ENCODE measurements at places on chromosomes 1 and 21. TPM values are rescaled to one million over a fixed set of nuclear protein-coding genes. Genes with fewer than 3 reads are reported as not detected.

DNA sequence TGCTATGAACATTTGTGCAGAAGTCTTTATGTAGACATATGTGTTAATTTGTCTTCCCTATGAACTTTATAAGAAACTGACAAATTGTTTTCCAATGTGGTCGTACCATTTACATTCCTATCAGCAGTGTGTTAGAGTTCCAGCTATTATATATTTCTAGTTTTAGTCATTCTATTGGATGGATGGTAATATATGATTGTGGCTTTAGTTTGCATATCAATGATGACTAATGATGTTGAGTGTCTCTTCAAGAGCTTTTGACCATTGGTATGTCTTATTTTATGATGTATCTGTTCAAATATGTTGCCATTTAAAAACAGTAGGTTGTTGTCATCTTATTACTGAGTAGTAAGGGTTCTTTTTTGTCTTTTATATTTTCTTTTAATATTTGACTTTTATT is 16.2 kb upstream of the ZNF326 start:
- DNase-seq: no peak

Gene LCE1E
- total RNA-seq: not detected

Gene PLEKHO1
- total RNA-seq: 57.7 TPM

DNA sequence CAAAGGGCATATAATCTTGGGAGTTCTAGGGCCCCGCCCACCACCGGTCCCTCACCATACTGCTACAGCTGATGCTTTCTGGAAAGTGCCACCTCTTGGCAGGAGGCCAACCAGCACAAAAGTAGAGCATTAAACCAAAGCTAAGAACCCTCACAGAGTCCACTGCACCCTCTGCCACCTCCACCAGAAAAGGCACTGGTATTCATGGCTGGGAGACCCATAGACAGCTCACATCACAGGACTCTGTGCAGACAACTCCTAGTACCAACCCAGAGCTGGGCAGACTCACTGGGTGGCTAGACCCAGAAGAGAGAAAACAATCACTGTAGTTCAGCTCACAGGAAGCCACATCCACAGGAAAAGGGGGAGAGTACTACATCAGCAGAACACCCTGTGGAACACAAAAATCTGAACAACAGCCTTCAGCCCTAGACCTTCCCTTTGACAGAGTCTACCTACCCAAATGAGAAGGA is 10.8 kb downstream of the THEM4 start:
- DNase-seq: no peak

Gene CLDN19
- total RNA-seq: not detected

- DNase-seq: no peak
These were observed 177.8 kb upstream of the KLHDC7A start for GRCh38 chr1:18302788-18303413.

Gene GMEB1
- 12.7 TPM for total RNA-seq

DNA sequence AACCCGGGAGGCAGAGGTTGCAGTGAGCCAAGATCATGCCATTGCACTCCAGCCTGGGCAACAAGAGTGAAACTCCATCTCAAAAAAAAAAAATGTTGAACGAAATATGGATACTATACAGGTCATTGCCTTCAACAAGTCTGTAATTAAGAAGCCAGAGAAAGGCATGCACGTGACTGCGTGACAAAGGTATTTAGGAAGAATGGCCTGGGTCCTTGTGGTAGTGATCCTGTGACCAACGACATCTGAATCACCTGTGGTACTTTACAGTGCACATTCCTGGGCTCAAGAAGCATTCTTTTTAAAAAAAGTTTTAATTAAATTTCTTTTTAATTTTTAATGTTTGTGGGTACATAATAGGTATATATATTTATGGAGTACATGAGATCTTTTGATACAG is 115.0 kb downstream of the GREM2 start:
- DNase-seq: no peak

DNA sequence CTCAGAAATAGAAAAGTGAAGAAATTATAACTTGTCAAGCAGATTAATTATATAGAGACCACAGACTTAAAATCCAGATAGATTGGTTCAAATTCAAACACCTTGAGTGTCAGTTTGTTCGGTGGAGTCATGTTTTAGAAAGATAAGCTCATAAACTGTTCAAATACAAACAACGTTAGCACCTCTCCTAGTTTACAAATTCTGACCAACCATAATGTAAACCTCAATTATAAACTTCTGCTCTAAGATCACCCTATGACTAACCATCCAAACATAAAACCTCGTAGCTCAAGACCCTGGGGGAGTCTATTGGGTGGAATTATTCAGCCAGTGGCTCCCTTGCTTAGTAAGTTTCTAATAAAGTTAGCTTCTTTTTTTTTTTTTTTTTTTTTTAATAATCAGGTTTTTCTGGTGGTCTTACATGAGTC is 12.4 kb downstream of the CBR1 start:
- no peak for DNase-seq

DNA sequence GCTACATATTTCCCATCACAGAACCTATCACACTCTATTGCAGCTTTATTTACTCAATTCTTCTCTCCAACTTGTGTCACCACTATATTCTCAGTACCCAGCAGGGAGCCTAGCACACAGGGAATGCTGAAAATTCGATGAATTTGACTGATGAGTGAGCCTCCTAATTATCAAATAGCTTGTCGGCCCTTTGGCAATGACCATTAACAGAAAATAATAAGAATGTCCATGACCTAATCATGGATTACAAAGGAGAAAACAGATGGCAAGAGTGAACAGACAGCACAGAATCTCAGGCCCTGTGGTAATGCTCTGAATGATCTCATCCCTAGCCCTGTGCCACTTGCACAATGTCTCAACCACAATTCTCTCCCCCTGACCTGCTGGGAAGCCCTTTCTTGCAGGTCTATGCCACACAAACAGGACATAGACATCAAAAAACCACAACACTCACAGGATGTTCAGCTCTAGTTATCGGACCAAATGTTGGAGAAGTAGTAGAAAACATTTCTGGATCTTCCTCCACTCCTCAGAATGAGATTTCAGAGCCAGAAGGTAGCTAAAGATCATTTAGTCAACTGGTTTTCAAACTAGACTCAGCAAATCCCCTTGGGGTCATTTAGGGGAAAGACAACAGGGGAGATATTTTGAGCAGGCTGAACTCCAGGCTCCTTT is 68.4 kb downstream of the LUZP1 start:
- peak; percentile 35 for DNase-seq

Data from pulmonary artery endothelial cell (primary cell).